NCI-H2081 treated with DMSO at 0.1 percent for 48 hours (cell line): ENCODE measurements at places on chromosomes 16 and 17.

- DNase-seq: no peak
Measured at GRCh38 chr16:1662543-1662942, 15.5 kb upstream of the JPT2 start.

- no peak for DNase-seq
Measured at GRCh38 chr16:27639561-27640276, 89.8 kb downstream of the KATNIP start.

- no peak for DNase-seq
Measured at GRCh38 chr16:11005611-11005975, 61.2 kb downstream of the CLEC16A start.

DNA sequence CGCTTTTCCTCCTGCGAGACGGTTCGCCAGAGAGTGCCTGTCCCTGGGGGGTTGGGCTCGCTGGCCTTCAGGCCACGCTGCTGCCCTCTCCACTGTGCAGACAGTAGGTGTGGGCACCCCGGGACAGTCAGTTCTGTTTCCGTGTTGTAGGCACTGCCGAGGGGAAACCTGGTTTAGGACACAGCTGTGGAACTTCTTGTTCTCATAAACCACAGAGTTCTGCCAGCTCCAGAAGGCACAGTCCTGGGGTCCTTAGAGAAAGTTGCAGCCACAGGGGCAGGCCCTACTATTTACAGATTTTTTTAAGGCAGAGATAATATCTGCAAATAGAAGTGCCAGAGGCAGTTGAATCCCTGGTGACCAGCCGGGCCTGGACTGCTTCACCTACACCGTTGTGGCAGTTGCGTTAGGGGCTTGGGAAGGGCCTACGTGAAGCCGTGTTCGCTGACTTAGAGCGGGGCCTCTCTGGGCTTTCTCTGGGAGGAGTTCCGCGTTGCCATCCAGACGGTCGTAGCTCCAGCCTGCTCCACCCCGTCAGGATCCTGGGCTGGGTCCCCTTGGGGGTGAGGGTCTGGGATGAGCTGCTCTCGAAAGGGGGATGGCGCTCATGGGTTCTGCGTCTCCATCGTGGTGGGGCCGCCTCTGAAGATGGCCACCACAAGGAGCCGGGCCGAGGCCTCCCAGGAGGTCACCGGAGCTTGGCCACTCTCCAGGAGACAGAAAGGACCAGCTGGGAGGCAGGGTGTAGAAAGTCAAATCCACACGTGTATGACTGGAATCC is 126.3 kb downstream of the BANP start:
- DNase-seq: no peak

GRCh38 chr17:4555873-4556759 is 932 bp upstream of the MYBBP1A start:
- no peak for DNase-seq

DNA sequence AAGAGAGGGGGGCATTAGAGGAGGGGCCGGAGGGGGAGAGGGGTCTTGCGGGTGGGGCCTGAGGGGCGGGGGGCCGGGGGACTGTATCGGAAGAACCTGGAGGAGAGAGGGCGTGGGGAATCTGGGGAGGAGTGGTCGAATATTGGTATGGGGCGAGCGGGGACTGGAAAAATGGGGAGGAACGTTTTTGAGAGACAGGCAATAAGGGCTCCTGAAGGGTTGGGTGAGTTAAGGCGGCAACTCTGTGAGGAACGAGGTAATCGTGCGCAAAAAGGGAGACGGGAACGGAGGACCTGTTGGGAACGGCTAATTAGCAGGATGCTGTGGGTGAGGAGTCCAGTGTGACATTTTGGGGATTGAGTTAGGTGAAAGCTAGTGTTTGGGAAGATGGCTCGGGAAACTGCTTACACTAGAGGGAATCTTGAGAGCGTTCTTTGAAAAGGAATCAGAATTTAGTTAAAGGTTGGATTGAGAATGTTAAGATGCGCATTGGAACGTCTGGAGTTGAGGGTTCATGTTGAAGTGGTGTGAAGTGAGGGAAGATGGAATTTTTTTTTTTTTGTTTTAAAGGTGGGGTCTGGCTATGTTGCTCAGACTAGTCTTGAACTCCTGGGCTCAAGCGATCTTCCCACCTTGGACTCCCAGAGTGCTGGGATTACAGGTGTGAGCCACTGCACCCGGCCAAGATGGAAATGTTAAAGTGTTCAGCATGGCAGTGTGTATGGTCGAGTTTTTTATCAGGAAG is 662 bp downstream of the WIPF2 start:
- DNase-seq: peak; percentile 22

- no peak for DNase-seq
Measured at GRCh38 chr16:26749072-26749471, 317.7 kb upstream of the C16orf82 start.

DNA sequence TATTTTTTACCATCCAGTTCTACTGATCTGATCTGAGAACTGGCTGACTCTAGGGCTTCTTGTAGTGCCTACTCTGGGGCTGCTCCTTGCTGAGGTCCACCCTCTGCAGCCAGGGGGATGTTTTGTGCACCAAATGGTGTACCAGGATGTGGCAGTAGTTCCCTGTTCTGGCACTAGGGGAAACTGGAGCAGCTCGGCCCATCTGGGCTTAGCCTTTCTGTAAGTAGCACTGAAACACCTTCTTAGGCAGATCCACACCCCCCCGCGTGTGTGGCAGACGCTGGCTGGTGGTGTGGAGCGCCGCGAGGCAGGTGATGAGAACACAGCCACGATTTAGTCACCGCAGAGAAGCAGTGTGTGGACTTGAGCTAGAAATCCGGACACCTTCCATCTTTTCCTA is 17.0 kb downstream of the DUSP14 start:
- DNase-seq: no peak

DNA sequence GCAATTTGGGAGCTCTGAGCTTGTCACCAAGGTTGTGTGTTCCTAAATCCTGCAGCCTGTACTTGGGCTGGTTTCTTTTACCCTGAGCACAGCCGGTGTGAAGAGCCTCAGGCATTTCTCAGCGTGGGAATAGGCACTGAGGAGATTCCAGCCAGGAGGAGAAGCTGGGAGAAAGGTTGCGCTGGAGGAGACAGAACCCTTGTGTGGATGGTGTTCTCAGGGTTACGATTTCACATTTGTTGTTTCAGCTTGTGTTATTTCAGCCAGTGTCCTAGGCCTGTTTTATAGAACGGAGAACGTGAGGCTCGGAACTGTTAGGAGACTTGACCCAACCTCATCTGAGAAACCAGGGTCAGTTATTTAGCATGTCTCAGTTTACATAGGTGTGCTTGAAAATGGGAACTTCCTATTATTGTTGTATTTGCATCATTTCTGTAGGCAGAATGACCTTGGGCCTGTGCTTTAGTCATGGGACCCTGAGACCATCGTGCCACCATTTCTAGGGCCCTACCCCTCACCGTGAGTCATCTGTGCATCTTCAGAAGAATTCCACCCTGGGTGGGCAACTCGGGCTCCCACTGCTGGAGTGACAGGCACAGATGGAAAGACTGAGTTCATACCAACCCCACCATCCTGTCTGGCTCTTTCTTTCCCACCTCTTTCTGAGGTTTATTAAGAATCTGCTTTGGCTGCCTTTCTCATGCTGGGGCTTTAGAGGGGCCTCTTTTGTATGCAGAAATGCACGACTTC is 134.9 kb downstream of the MSI2 start:
- no peak for DNase-seq

- DNase-seq: no peak
Measured at GRCh38 chr16:76276745-76277438, at the start of gene CNTNAP4. TSS of gene CNTNAP4 (plus strand) at chr16:76277401. CDS start at chr16:76277663, 262 bp downstream.
